ENCODE measurements at places on chromosomes 4 and X.

GRCh38 chr4:167903291-167903721, 189.0 kb upstream of the ANXA10 start:
- no peak for DNase-seq

DNA sequence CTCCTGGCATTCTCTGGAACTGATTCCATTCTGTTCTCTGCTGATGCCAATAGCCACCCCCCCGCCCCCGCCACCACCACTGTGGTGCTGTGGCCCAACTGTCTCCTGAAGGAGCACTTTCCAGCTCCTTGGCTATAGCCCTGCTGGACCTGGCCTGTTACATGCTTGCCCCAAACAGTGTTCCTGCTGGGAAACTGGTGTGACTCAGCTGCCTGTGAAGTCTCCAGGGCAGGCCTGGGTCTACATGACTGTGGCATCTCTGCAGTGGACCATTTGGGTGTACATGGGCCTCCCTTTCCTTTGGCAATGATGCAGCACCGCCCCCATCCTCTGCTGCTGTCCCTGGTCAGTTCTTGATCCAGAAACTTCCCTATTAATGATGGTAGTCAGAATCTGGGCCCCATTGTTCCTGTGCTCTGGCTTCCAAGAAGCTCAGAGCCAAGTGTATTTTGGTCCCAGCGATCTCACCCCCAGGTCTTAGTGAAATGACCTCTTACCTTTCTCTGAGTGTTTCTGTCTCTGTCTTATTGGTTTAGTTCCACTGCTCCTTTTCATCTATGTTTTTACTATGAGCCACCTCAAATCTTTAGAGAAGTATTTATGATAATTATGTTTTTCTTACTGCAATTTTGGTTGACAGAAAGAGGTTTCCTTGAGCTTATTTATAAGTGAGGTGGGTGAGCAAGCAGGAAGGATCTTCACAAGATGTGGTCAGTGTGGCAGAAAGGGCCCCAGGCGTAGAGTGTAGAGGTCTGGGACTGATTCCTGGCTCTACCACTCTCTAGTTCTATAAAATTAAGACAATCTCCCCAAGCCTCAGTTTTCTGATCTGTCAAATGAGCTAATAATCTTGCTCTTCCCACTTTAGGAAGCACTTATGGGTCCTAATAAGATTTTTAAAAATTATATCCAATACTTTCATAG, 210.7 kb upstream of the EOLA2 start:
- DNase-seq = no peak

DNA sequence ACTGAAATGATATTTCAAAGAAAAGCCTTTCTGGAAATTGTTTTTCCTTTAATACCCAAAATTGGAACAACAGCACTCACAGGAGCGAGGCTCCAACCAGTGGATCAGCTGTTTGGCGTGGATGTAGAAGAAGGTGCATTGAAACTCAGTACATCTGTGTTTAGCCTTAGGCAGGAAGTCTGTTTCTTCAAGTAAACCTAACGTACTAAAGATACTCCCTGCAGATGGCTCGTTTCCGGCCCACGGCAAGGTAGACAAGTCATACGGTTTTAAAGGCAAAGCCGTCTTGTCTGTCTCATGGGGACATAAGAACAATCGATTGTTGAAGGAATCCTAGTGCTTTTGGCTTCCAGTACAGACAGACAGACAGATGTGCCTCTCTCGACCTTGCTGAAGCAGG, 50.0 kb upstream of the CLCN4 start:
- no peak for DNase-seq

GRCh38 chr4:2672700-2673099, 83.4 kb downstream of the TNIP2 start:
- DNase-seq = no peak

GRCh38 chr4:142088906-142089305, 452.5 kb downstream of the IL15 start:
- DNase-seq = no peak

Measured in iPS-NIHi11 (cell line).